ENCODE measurements at places on chromosomes 2 and 18. TPM values are rescaled to one million over a fixed set of nuclear protein-coding genes. Genes with fewer than 3 reads are reported as not detected.

COL4A4 gene
- total RNA-seq, result not detected

IGFBP2 gene
- total RNA-seq, result 1,032 TPM

FRZB gene
- total RNA-seq, result under 0.01 TPM

ADD2 gene
- not detected for total RNA-seq

MAIP1 gene
- 32.3 TPM for total RNA-seq

CCDC138 gene
- total RNA-seq, result 2.9 TPM

ANKRD62 gene
- not detected for total RNA-seq

TM4SF20 gene
- not detected for total RNA-seq
